Osteoblast (primary cell): ENCODE measurements at places on chromosomes 7 and 10. TPM values are rescaled to one million over a fixed set of nuclear protein-coding genes. Genes with fewer than 3 reads are reported as not detected.

GRCh38 chr7:3762146-3762831 is 461.2 kb downstream of the SDK1 start:
- no peak for DNase-seq

DNA sequence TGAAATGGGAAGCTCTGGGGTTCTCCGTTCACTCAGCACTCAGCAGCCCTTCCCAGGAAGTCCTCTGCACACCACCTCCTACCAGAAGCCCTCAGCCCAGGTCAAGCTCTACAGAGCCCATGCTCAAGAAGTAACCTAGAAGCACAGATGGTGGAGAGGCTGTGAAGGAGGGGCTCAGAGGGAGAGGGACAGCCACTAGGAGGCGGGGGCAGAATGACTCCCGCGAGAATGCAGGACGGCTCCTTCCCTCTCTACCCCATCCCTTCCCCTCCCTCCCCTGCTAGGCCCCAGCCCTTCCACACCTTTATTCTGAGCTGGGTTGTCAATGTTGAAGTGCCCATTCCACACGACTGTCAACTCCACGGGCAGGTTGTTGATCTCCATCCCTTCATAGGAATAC is 373.2 kb downstream of the PLXNA4 start:
- no peak for DNase-seq

DNA sequence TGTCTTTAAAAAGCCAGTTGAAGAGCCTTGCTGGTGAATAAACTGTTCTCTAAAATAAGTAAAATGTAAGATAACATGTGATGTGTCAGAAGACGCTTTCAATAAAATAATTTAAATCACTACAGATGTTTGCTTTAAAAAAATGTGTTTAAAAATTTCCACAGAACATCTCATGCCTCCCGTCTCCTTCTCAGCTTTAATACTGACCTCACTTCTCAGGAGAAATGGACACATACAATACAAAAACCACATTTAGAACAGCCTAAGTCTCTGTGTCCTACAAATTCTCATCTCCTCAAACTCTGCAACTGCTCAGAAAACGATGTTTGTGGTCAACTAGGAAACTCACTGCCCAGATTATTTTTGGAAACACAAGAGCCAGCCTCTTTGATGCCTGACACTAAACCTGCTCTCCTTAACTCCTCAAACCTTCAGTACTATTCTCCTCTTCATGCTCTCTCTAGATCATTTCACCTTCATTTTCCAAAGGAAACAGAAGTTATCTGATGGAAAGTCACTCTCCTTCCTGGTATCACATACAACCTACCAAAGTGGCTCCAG is 120.3 kb downstream of the ZNF438 start:
- DNase-seq = no peak

- peak; percentile 34 for DNase-seq
Observed at GRCh38 chr7:149733924-149734790, 39.2 kb downstream of the ZNF467 start.

CHN2 gene
- total RNA-seq = under 0.01 TPM in 1 of 2 replicates, not detected in the other

DNA sequence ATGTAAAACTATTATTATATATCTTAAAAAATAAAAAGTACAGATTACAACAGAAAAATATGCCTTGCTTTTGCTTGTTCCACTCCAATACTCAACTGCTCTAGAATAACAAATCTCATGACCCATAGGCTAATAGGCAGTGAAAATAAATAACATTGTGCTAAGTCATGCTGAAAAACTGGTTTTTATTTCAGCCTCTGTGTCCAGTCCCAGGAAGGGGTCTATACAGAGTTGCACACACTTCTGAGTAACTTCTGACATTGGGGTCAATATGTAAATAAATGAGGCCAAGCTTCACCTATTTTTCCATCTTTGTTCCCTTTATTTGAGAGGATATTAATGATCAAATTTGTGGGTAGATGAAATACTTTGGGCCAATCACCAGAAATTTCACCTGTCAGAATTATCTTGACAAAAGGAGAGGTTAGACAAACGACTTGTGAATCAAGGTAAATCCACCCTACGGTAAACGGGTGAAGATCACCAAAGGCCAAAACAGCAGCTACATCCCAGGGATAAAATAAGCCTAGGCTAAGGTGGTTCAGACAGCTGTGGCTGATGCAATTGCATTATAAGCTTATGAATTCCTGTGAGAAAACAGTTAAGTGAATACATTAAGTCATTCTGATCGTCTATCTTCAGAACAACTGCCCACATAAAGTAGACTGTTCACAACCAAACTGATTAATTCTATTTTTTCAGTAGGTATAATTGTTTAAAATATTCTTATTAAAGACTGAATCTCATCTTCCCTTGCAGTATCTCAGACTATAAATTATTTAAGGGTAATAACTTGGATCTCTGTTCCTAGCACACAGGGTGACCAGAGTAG is 87.5 kb downstream of the UBE2H start:
- no peak for DNase-seq
